ENCODE measurements at places on chromosomes 3 and 15.

- H3K27ac ChIP-seq: no peak overlapping the region
- H3K36me3 ChIP-seq: peaks cover 22% of the 10 kb centered on the region
- H3K27me3 ChIP-seq: no peaks in the 10 kb centered on the region
Observed at GRCh38 chr15:40549894-40550293, 14.9 kb downstream of the CCDC32 start.

- DNase-seq: peak; percentile 59
- H3K27me3 ChIP-seq: no peaks in the 10 kb centered on the region
- H3K4me3 ChIP-seq: no peak overlapping the region
- peaks cover 13% of the 10 kb centered on the region for H3K4me1 ChIP-seq
- H3K27ac ChIP-seq: no peak overlapping the region
- H3K36me3 ChIP-seq: no peaks in the 10 kb centered on the region
Observed at GRCh38 chr15:98160236-98160635, 199.7 kb downstream of the ARRDC4 start.

GRCh38 chr15:40721701-40722100 is 26.7 kb downstream of the RAD51 start:
- no peak overlapping the region for H3K27ac ChIP-seq
- H3K4me1 ChIP-seq: peaks cover 14% of the 10 kb centered on the region
- H3K4me3 ChIP-seq: no peak overlapping the region
- no peak for DNase-seq
- no peaks in the 10 kb centered on the region for H3K27me3 ChIP-seq

- H3K27ac ChIP-seq: no peak overlapping the region
- DNase-seq: peak; percentile 14
- peaks cover 4% of the 10 kb centered on the region for H3K4me1 ChIP-seq
- peaks cover 41% of the 10 kb centered on the region for H3K36me3 ChIP-seq
Observed at GRCh38 chr3:126034481-126035361, 49.2 kb downstream of the SLC41A3 start.

DNA sequence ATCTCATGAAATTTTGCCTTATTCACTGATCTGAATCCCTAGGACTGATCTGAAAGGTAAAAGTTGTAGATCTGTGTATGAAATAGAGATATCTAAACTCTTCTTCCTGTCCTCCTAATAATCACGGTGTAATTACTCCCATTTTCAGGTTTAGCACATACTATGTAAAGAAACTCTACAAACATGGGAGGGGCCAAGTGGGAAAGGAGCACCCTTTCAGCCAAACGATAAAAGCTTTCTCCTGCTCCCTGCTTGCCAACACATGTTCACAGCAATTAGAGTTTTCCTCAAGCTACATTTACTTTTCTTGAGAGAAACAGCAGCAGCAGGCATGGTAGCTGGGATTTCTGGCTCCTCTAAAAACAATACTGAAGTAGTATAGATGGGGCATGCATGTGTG is 71.6 kb downstream of the CHAC1 start:
- H3K4me3 ChIP-seq: no peak overlapping the region
- H3K36me3 ChIP-seq: peaks cover 31% of the 10 kb centered on the region
- no peak overlapping the region for H3K27ac ChIP-seq
- no peak for DNase-seq
- H3K27me3 ChIP-seq: no peaks in the 10 kb centered on the region
- H3K4me1 ChIP-seq: no peaks in the 10 kb centered on the region

Measured in activated CD4-positive, alpha-beta memory T cell treated with anti-CD3 and anti-CD28 coated beads for 36 hours (primary cell).